Activated CD8-positive, alpha-beta memory T cell treated with anti-CD3 and anti-CD28 coated beads, Interleukin-2, amount 50 U/mL, for 4 hours (primary cell): ENCODE measurements at places on chromosomes 4 and X.

- DNase-seq, result no peak
Observed at GRCh38 chrX:103864886-103865534, 33.0 kb upstream of the RAB9B start.

- no peak for DNase-seq
Observed at GRCh38 chr4:172819353-172819752, 349.3 kb upstream of the GALNT7 start.

DNA sequence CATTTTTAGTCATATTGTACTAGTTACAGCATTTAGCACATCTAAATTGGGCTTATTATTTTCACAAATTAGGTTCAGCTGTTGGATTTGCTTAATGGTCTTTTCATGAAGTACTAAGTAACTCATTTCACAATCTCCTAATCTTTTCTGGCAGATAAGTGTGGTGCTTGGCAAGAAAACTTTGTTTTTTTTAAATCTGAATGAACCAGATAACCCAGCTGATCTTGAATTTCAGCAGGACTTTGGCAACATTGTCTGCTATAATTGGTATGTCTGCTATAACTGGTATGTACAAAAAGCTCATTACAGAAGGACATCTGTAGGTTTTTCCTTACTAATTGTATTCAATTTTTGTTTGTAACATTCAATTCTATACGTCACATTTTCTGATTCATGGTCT lies 22.7 kb downstream of the WDR19 start:
- DNase-seq, result no peak

DNA sequence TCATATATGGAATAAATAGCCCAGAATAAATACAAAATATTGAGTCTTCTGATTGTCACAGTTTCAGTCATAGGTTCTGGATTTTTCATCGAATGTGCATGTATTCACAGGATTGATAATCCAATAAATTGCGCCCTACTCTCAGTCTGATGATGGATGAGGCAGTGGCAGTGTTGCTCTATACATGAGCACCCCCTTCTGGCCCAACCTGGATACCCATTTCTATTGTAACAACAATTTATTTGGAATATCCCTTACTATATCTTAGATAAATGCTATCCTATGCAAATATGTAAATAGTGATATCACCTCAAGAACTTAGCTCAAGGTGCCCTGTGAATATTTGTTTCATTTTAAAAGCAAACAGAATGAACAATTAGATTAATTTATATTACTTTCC lies 733.7 kb upstream of the PABPC4L start:
- no peak for DNase-seq

- DNase-seq, result no peak
Observed at GRCh38 chr4:165715211-165715610, 157.8 kb upstream of the TLL1 start.

GRCh38 chrX:150602296-150602695 lies 33.9 kb downstream of the MTM1 start:
- DNase-seq, result no peak

GRCh38 chrX:72609313-72609712 lies 36.7 kb upstream of the HDAC8 start:
- DNase-seq, result no peak

- DNase-seq, result no peak
Observed at GRCh38 chr4:5717449-5718158, 6.6 kb downstream of the EVC start.

GRCh38 chrX:134803551-134804183 lies 145.4 kb upstream of the PLAC1 start:
- DNase-seq, result no peak

GRCh38 chrX:32408389-32408788 lies 803.0 kb downstream of the DMD start:
- DNase-seq, result no peak

DNA sequence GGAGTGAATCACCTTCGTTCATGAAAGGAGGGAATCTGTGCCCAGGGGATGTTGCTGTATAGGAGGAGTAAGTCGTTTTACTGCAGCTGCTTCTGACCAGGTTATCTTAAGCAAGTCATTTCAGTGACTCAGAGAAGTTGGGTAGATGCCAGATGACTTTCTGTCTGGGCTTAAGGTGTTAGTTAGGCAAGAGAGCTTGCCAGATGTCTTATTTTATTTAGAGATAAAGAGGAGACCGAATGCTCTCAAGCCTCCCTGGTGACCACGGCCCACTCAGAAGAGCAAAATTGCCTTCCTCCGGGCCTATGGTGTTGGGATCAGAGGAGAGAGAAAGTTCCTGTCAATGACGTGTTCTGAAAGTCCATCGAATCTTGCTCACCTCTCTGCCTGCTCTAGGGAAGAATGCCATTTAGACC lies 16.3 kb upstream of the ZNF827 start:
- DNase-seq, result no peak

- DNase-seq, result no peak
Observed at GRCh38 chrX:22922961-22923360, 76.8 kb upstream of the DDX53 start.

- DNase-seq, result no peak
Observed at GRCh38 chr4:123399627-123400358, 3.2 kb downstream of the SPRY1 start.

- no peak for DNase-seq
Observed at GRCh38 chr4:184352891-184353290, 121.5 kb downstream of the IRF2 start.
